ENCODE measurements at places on chromosomes 5 and 9.

- no peak for DNase-seq
Measured at GRCh38 chr5:1304033-1304432, 9.2 kb upstream of the TERT start.

DNA sequence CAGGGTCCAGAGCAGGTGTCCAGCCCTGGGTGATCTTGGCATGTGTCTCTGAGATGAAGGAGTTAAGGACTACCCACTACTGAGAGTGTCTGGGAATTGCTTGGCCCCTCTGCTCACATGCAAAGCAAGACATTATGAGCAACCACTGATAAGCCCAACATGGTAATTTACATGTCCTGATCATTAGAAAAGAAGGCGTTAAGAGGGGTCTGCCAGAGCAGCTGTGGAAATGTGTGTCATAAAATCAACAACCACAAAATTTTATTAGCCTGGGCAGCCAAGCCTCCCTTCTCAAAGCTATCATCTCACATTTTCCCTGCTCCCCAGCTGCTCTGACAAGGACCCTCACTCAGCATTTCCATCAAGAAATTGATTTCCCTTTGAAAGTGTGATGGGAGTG is 351.0 kb downstream of the SPOCK1 start:
- no peak for DNase-seq

GRCh38 chr9:26789959-26790358 is 102.6 kb downstream of the CAAP1 start:
- no peak for DNase-seq

DNA sequence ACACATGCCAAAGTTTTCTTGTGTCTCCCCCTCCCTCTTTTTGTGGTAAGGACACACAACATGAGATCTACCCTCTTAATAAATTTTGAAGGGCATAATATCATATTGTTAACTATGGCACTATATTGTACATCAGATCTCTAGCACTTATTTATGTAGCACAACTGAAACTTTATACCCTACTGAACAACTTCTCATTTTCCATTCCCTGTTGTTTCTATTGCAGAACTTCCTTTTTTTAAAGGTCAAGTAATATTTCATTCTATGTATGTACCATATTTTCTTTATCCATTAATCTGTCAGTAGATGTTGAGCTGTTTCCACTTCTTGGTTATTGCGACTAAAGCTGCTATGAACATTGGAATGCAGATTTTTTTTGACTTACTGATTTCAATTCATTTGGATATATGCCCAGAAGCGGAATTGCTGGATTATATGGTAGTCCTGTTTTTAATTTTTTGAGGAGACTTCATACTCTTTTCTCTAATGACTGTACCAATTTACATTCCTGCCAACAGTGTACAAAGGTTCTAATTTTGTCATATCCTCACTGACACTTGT is 305.3 kb downstream of the PRR16 start:
- DNase-seq = no peak

DNA sequence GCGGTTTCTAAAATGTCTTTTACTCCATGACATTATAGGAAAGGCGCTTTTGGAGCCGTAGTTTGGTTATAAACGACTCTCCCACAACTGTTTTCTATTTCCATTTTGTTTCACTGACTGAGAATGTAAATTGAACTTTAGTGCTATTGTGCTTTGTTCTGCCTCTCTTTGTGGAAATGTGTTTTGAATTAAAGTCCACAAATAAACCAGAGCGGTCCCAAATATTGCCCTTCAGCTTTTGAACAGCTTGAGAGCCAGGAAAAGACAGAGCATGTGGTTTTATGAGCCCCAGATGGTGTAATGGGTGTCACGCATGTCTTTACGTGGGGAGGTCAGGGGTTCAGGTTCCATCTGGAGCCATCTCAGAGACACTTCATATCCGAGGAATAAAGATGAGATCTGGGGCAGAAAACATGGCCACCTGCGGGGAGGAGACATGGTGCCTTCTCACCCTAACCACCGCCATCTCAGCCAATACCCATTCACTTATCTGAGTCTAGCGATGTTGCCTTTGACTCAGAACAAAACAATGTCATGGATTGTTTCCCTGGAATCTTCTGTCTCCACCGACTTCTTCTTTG is 42.5 kb upstream of the ROR2 start:
- no peak for DNase-seq

- no peak for DNase-seq
Measured at GRCh38 chr5:31504529-31504928, 27.4 kb downstream of the DROSHA start.

DNA sequence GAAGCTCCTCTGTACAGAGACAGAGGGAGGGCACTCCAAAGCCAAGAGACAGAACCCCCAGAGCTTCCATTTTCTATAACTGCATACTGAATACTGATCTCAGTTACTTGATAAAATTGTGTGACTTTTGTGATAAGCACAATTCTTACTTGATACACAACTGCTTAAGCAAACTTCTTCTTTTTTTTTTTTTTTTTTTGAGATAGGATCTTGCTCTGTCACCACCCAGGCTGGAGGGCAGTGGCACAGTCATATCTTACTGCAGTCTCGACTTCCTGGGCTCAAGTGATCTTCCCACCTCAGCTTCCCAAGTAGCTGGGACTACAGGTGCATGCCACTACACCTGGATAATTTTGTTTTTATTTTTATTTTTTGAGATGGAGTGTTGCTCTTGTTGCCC is 252.1 kb upstream of the ZNF608 start:
- DNase-seq = no peak

GRCh38 chr9:92669527-92669889 is 423 bp downstream of the IPPK start:
- DNase-seq = no peak

DNA sequence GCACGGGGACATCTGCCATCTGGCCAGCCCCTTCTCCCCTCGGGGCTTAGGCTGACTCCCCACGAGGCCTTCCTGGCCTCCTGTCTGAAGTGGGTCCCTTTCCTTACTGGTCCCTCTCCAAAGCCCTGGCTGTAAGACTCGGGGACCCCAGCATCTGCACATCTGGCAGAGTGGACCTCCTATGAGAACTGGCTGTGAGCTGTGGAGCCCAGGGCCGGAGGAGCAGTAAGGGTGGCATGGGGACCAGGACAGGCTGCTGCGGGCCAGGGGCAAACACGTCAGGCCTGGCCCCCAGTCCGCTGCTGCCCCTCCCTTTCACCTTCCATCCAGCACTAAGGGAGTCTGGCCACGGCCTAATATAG is 33.8 kb downstream of the EXOC3 start:
- no peak for DNase-seq

GRCh38 chr5:121630402-121630801 is 221.3 kb upstream of the FTMT start:
- no peak for DNase-seq

DNA sequence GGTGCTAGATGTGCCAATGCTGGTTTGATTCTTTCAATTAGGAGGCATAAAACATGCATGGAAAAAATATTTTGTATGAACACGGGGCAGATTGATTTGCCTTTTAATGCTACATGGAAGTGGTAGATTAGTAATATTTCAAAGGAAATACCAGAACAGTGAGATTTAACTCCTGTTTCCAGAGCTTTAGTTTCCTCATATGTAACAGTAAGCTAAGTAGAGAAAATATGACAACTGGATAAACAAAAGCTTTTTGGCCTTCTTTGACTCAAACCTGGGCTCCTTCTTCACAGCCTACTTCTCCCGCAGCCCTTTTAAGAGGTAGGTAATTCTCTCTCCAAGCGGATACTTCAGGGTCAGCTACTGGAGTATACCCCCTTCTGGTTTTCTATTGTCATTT is 254.2 kb upstream of the TRPC7 start:
- DNase-seq = no peak

DNA sequence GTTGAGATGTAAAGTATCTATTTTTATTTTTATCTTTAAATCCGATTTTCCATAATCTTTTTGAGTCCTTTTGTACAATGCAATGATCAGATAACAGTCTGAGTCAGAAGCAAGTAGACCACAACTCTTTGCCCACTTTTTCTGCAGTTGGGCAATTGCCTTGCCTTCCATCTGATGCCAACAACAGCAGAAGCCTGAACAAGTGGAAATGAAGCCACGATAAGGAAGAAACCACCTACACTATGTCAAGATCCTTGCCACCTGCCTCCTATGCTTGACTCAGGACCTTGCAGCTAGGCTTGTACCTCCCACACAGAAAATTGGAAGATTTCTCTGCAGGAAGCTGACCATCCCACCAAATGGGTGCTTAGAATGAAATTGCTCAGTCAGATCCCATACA is 78.6 kb downstream of the ANXA1 start:
- no peak for DNase-seq

GRCh38 chr5:6117212-6117611 is 261.1 kb downstream of the MED10 start:
- no peak for DNase-seq

DNA sequence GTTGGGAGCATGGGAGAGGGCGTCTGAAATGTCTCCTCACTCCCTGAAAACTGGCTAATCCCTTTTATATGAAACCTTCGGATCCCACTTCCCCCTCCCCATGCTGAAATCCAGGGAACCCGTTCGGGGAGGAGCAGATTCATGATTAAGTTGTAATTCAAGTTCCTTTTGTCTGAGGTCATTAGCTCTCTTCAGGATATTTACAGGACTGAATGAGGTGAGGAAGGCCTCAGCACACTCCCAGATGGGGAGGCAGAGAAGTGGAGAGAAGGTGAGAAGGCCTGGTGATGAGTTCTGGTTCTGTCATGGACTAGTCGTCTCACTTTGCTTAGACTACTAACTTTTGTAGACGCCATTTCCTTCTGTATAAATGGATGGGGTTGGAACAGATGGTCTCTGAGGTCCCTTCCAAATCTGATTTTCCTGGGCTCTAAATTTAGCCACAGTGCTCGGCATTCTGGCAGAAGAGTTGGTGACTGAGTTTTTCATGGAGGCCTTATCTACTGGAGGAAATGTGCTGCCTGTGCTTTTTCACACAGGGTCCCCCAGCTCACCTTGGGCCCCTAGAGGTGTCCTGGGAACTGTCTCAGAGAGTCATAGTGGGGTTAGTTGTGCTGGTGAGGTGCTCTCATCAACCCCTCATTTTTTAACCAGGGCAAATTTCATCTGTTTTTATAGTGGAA is 62.3 kb downstream of the PRDM6 start:
- no peak for DNase-seq

- no peak for DNase-seq
Measured at GRCh38 chr5:111810112-111810511, 53.1 kb upstream of the NREP start.

GRCh38 chr5:56429110-56429561 is 196.0 kb upstream of the ANKRD55 start:
- no peak for DNase-seq

GRCh38 chr9:112552229-112553056 is 65.8 kb downstream of the KIAA1958 start:
- DNase-seq = no peak

GRCh38 chr5:61180886-61181285 is 18.6 kb upstream of the SMIM15 start:
- DNase-seq = no peak

GRCh38 chr9:17614250-17614649 is 35.4 kb downstream of the SH3GL2 start:
- DNase-seq = no peak

- DNase-seq = no peak
Measured at GRCh38 chr5:77960863-77961396, 184.8 kb upstream of the TBCA start.

DNA sequence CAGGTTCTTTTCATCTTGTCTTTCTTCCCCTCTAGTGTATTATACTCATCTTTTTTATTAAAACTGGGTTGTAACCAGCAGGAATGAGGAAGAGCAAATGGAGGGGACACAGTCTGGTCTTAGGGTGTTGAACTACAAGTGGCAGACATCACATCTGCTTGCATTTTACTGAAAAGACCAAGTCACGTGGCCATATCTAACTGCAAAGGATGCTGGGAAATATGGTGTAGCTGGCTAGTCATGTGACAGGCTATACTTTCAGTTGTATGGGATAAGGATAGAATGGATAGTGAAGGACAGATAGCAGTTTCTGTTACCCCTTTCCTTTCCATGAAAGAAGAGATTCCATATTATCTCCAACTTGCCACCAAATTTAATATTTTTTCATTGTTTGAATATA is 13.0 kb upstream of the FGD3 start:
- no peak for DNase-seq

DNA sequence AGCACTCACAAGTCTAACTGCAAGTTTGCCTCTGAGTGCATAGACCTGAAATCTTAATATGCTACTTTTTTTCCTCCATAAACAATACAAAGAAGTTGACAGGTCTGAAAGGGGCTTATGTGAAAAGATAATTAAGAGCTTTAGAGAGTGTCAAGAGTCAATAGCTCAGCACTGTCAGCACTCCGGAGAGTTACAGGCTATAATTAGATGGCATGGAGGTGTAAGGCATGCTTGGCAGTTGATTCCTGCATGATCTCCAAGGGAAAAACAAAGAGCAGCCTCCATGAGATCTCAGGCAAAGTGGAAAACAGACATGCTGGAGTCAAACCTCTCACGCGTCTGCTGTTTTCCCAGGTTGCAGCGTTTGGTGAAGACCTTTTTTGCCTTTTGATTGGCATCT is 468.7 kb downstream of the TLE4 start:
- no peak for DNase-seq

DNA sequence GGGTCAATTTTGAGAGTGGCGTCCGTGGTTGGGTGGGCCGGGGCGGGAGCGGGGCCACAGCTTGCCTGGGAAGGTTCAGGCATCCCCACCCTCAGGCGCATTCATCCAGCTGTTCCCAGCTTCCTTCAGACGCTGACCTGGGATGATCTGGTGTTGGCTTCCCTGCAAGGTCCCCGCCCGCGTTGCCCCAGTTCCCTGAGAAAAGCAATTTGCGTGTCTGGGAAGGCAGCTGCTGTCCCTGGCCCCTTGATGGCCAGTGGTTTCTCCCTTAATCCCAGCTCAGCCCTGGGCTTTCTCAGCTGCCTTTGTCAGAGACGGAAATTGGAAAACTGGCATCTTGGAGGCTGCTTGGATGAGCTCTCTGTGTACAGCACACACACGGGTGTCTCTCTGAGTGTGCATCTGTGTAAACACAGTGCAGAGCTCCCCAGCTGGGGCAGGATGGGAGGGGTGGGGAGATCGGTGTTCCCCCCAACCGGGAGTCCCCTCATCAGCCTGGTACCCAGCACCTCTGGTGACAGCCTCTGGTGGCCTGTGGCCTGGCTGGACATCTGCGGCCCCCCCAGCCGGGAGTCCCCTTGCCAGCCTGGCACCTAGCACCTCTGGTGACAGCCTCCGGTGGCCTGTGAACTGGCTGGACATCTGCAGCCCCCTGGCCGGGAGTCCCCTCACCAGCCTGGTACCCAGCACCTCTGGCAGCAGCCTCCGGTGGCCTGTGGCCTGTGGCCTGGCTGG is 94.0 kb downstream of the COL5A1 start:
- no peak for DNase-seq

- no peak for DNase-seq
Measured at GRCh38 chr9:85224729-85225128, 517.0 kb downstream of the AGTPBP1 start.

GRCh38 chr9:14389657-14390056 is 75.7 kb upstream of the NFIB start:
- no peak for DNase-seq

- no peak for DNase-seq
Measured at GRCh38 chr5:51018423-51018822, 352.0 kb downstream of the PARP8 start.
